AG04450 (cell line): ENCODE measurements at places on chromosomes 16 and 17. TPM values are rescaled to one million over a fixed set of nuclear protein-coding genes. Genes with fewer than 3 reads are reported as not detected.

MNT gene
- 2.2 and 2.8 TPM in 2 replicates for polyA plus RNA-seq

C16orf46 gene
- polyA plus RNA-seq, result 0.31 and 0.33 TPM in 2 replicates

LDHD gene
- polyA plus RNA-seq, result 0.38 and 0.51 TPM in 2 replicates

NOS2 gene
- polyA plus RNA-seq, result not detected in 2 replicates

PTX4 gene
- not detected in 2 replicates for polyA plus RNA-seq

RCVRN gene
- polyA plus RNA-seq, result 0.29 TPM in 1 of 2 replicates, not detected in the other

PRAC2 gene
- polyA plus RNA-seq, result not detected in 2 replicates

KRT28 gene
- polyA plus RNA-seq, result not detected in 2 replicates

CSH2 gene
- not detected in 2 replicates for polyA plus RNA-seq

CA4 gene
- not detected in 2 replicates for polyA plus RNA-seq
